ENCODE measurements at places on chromosomes 13 and 19.
A peak's percentile ranks its signal among the peaks of the same experiment; 100 is the strongest.

DNA sequence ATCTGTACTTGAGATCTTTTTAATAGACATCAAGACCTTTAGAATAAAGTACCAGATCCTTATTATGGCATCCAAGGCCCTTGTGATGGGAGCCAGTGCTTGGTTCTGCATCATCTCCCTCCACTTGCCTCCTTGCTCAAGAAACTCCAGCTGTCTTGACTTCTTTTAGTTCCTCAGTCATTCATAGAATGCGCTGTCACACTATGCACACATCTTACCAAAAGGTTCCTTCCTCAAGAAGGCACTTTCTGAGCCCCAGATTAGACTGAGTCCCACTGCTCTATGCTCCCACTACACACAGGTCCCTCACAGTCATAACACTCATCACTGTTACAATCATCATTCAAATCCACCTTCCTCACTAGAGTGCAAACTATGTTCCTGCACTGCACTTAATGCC, 57.8 kb upstream of the ITM2B start:
- no peak for DNase-seq

DNA sequence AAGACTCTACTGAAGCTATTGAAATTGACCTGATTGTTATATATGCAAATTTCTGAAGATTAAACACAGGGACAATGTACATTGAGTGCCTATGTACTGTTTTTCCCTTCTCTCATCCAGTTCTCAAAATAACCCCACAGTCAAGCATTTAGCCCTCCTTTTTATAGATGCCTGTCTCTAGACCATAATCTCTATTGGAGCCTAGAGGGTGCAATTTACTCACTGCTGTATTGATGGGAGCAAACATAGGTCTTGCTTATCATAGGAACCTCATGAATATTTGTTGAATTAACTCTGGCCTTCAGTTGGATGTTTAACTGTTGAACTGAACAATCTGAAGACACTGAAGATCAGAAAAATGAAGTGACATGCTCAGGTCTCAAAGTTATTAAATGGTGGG, 183.0 kb downstream of the RFC3 start:
- no peak for DNase-seq

DNA sequence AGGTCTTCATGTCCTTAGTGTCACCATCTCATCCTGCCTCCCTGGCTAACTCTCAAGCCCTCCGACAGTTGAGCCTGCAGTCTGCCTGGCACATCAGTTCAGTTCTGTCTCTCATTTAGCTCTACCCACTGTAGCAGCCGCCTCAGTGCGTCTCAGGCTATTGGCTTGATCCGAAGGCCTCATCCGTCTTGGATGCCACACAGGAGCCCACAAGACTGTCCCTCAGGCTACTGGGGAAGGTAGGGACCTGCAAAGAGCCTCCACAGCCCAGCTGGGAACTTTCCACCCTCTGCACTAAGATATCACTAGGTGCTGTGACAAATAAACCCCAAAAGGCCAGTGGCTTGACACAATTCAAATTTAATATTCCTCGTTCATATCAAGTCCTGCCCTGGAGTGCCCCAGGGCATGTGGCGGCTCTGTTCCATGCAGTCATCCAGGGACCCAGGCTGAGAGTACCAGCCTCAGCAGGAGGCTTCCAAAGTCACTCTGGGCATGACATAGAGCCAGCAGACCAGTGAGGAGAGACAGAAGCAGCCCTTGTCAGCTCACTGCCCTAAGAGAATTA, 5.7 kb downstream of the VSTM2B start:
- no peak for DNase-seq

DNA sequence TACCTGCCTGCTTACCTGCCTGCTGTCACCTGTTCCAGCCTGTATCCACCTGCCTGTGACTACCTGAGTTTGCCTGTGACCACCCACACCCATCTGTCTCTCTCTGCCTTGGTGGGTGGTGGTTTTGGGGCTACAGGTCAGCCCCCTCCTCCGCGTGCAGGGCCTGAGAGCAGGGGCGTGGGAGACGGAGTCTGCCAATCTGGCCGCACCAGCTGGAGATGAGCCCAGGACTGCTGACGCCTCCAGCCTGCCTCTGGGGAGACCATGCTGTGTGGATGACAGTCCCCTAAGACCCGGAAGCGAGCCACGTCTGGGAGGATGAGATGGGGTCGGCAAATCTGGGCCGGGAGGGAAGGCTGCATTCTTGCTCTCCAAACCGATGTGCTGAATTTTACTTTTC, 15.9 kb upstream of the KCTD15 start:
- DNase-seq: no peak

GRCh38 chr13:35876601-35877000, 254.6 kb downstream of the DCLK1 start:
- no peak for DNase-seq

GRCh38 chr19:8592231-8593009, 15.2 kb upstream of the MYO1F start:
- peak; percentile 93 for DNase-seq

- no peak for DNase-seq
Measured at GRCh38 chr19:34416021-34416545, 11.9 kb downstream of the PDCD2L start.

DNA sequence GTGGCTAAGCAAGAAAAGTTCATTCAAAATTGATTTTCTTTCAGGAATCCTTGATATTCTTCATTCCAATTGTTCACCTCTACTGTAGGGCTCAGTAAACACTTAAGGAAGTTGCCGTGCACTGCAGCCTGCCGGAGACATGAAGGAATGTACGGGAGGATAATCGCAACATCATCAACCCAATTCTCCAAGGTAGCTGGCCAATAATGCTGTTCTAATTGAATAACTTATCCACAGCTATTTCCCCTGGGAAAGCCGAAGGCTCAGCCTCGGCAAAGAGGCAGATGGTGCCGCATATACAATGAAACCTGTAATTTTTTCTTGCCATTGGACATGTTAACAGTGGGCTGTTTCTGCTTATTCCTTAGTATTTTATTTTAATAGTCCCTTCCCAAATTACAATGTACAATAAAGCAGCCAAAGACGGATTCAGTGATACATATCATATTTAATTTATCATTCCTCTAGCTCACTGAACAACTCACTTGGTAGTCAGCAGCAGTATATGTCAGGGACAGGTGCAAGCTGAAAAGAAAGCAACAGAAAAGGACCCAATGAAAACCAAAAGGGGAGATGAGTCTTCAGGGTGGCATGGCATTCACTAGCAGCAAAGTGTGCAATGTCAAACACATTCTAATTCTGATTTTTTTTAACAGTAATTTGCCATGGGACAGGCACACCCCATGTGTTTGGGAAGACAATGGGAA, 420.5 kb upstream of the KLF12 start:
- DNase-seq: no peak

GRCh38 chr13:110323172-110323891, 16.2 kb downstream of the COL4A2 start:
- DNase-seq: peak; percentile 88

DNA sequence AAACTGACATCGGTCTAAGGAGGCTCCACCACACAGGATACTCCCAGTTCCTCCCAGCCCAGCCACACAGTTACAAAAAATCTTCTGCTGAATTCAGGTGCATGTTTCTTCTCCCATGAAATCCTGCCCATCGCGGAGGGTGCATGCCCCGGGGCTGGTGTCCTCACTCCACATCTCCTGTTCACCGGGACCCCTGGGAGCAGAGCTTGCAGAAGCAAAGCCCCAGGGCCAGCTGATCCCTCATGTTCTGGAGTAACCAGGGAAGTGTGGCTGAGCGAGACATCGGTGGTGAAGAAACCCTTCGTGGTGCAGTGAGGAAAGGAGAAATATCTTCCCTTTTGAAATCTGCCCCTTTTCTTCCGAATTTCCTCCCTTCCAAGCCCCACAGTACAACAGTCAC, 904 bp upstream of the SIGLEC9 start:
- no peak for DNase-seq

DNA sequence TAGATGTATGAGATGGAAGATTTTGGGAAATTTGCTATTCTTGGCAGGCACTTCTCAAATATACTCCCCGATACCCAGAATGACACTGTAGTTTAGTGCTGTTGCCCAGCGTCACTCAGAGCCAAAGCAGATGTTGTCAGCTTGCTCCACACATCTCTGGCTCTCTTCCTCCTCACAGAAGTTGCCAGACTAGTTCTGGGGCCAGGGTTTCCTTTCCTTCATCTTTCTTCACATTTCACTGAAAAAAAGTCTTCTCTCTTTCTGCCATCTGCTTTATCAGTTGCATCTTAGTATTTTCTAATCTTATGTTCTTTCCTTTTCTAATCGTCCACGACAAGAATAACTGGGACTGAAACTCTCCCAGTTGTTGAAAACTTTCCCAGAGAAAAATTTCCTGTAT, 251.4 kb downstream of the RGCC start:
- DNase-seq: no peak

DNA sequence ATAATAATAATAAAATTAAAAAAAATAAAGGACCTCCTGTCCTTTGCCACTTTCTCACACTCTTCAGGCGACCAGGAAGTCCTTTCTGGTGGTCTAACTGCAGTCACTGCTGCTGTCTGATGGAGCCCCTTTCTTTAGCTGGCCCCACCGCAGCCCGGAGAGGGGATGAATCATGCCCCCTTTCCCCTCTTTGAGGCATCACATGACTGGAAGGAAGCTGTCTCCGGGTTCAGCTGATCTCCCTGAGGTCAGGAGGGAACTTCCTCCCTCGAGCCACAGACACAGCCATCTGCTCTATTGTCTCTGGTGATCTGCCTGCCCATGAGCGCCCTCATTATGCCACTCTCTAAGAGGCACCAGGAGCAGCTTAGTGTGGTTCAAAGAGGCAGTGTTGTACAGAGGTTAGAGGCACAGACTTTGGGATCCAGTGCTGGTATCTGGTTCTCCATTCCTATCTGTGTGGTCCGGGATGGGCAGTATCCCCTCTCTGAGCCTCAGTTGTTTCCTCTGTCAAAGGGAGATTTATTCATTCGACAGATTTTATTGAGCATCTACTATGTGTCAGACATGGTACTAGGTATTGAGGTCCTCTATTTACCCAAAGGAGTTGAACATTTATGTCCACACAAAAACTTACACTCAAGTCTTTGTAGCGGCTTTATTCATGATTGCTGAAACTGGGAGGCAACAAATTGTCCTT, 30.0 kb downstream of the VAV1 start:
- no peak for DNase-seq

DNA sequence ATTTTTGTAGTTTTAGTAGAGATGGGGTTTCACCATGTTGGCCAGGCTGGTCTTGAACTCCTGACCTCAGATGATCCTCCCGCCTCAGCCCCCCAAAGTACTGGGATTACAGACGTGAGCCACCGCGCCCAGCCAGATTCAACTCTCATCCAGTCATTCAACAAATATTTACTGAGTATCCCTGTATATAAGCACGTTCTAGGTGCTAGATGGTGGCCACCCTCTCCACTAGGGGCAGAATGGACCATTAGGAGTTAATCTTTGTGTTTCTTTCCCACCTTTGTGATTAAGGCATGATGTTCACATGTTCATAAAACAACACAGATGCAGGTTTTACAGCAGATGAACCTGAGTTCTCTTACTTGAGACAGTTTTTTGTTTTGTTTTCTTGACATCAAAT, 7.3 kb downstream of the SHKBP1 start:
- peak; percentile 49 for DNase-seq

Measured in fibroblast of skin of right biceps (primary cell).